ENCODE measurements at places on chromosomes 12 and 14.

GRCh38 chr12:28024231-28024995 is 51.9 kb upstream of the PTHLH start:
- DNase-seq = no peak

DNA sequence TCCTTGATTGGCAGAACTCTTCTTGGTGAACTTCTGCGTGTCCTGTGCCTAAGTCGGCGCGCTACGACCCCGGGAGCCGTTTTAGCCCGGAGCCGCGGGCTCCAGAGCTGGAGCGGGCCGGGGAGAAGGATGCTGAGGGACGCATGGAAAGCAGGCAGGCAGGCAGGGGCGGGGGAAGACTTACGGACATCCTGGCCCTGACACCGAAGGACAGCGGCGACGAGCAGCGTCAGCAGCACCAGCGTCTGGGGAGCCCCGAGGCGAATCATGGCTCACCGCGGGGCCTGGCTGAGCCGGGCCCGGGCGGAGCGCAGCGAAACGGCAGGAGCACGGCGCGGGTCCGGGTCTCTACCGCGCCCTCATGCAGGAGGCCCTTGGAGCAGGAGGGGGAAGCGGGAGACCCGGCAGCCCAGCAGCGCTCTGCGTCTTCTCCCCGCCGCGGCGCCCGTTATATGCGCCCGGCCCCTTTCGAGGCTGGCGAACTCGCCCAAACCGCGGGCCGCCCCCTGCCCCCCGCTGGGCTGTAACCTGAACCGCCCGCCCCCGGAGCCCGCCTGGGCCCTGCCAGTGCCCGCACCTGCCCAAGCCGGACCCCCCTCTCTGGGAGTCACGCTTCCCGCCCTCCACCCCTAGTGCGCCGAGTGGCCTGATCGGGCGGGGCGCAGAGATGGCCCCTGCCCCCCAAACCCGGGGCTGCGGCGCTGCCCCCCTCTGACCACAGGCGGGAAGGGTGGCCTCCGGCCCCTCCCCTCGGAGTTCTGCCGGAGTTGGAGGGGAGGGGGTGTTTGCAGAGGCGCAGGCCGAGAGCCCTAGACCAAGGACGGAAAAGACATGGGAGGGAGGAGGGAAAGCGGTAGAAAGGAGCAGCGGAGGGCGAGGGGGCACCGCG is at the start of gene COL2A1:
Gene COL2A1 (minus strand): TSS at position 424 of the 889 bp plus-strand sequence. CDS start 155 bp downstream, at position 269.
- no peak for DNase-seq

DNA sequence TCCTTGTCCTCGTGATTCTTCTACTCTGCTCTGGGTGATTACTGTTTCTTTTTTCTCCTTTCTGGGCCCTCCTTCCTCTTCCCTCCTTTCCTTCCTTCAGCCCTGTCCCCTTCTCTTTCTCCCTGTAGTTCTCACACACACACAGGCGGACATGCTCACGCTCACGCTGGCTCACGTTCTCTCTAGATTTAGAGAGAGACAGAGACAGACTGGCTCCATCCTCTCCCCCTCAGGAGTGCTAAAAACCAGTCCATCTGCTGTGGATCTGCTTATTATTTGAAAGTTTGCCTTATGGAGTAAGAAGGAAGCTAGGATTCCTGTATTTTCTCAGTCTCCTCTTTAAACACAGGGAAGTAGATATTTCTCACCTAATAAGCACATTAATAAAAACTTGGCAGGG is 48.1 kb downstream of the KCNA1 start:
- no peak for DNase-seq

DNA sequence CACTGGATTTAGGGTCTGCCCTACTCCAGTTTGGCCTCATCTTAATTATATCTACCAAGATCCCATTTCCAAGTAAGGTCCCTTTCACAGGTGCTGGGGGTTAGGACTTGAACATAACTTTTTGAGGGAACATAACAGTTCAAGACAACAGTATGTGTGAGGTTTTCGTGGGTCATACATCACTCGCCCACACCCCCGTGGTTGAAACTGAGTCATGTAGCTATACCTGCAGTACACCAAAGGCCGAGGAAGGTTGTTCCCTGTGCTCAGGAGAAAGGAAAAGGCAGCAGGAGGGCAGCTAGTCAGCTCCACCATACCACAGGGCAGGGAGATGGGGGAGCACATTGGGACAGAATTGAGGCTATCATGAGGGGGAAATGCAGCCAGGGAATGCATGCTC is 167.0 kb downstream of the PPM1H start:
- DNase-seq = peak; percentile 23

- DNase-seq = no peak
Measured at GRCh38 chr12:50215033-50215432, 47.9 kb upstream of the CERS5 start.

DNA sequence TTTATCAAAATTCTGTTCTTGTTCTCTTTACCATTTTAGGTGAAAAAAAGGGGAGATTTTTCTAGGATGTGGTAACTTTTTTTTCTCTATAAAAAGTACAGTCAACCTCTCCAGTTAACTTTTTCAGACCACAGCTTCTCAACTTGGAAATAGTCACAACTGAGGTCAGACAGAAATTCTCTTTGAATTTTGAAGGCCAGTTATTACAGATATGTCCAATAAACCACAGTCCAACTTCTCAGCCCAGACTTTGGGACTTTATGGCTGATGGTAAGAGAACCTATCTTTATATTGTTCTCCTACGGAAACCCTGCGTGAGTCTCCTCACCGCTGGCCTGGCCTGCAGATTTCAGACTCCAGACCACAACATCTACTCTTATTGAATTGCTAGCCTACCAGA is 176.7 kb downstream of the DACT1 start:
- DNase-seq = no peak

GRCh38 chr12:28866715-28867503 is 282.2 kb upstream of the FAR2 start:
- no peak for DNase-seq

DNA sequence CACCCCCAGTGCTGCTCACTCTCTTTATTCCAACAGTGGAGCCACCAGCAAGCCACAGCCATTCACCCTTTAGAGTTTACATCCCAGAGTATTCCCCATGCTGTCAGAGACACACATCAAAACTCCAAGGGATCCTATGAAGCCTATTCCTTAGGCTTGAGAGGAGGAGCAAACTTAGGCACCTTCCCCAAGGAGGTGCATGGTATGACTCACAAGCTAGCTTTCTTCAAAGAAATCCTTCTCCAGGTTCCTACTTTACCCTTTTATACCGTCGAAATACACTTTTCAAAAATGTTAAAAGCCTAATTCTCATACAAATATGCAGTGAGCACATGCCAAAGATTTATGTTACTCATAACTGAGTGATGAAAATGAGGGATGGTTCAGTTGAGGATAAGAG is 175.4 kb downstream of the ETNK1 start:
- DNase-seq = no peak

- DNase-seq = no peak
Measured at GRCh38 chr12:22923768-22924167, 298.8 kb downstream of the ETNK1 start.

DNA sequence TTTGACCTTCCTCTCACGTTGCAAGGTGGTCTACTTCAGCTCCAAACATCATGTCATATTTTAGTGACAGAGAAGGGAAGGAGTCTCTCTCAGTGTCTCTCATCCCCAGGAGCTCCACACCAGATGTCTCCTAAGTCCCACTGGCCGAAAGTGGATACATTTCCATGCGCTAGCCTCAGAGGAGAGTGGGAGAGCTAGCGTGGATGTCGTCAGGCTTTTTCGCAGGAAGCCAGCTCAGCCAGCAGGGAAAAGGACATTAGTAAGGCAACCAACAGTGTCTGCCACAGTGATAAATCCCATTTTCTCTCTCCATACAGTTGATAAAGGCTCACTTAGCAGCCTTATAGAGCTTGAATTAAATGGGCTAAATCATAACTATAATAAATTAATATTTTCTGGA is 155.7 kb downstream of the PELI2 start:
- DNase-seq = no peak

- no peak for DNase-seq
Measured at GRCh38 chr14:52977798-52978197, 26.9 kb upstream of the FERMT2 start.

DNA sequence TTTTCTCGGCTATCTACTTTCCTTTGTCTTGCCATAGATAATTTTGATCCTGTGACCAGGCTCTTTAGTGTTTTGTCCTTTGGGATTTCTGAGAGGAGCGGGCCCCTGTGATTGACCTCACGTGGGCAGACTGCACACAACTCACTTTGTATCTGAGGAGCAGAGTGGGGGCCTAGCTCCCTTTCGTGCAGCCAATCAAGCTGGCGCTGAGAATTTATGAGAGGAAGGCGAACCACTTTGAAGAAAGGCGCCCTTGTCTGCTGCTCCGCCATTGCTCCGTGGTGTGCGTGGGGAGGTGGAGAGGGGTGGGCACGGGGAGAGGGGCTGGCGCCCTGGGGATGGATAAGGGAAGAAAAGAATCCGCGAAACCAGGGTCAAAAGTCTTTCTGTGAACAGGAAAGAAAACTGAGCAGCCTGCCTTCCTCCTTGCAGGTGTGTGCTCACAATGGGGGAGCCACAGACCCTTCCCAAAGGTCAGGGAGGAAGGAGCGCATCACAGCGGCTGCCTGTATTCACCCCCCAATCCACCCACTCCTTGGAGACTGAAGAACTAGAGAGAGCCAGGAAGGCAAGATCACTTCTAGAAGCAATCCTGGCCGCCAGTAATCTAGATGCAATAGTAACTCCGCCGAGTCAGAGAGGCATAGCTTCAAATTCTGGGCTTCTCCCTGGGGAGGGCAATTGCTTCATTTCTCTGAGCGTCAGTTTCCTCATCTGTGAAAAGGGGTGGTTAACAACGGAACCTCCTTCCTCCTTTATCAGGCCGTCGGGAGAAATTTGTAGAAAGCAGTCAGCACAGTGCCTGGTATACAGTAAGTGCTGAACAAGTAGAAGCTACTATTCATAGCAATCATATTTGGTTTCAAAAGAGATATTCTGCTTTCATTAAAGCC is 24.9 kb upstream of the MED13L start:
- no peak for DNase-seq

GRCh38 chr12:59088673-59089072 is 168.4 kb upstream of the LRIG3 start:
- no peak for DNase-seq

Data from stimulated activated CD8-positive, alpha-beta memory T cell treated with anti-CD3 and anti-CD28 coated beads, Interleukin-15, amount 100 ng/mL, for 48 hours (primary cell).